ENCODE measurements at places on chromosomes 16 and 17.

- no peak for DNase-seq
Observed at GRCh38 chr16:75138636-75139035, 9.7 kb upstream of the ZFP1 start.

- DNase-seq, result no peak
Observed at GRCh38 chr17:80831491-80831890, 160.2 kb upstream of the CHMP6 start.

GRCh38 chr17:70206361-70207010, 37.2 kb downstream of the KCNJ2 start:
- DNase-seq, result no peak

DNA sequence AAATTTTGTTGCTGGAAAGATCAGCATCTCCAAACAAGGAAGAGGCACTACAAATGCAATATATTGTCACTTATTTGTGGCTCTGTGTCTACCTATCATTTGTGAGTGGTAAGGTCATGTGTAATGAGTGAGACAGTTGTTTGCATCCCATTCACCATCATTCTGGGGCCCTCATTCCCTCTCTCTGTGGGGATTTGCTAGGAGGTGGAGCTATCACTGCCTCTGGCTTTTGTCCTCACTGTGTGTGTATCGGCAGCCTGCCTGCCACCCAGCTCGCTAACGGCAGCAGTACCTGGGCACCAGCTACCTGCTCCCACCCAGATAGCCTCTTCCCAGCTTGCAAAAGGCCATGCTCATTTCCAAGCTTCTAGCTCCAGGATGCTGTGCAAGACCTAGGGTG, 379.2 kb upstream of the ZFHX3 start:
- DNase-seq, result no peak
